Spinal cord (tissue), 10 donors: ENCODE measurements at places on chromosomes 2 and 18. TPM values are rescaled to one million over a fixed set of nuclear protein-coding genes. Genes with fewer than 3 reads are reported as not detected.

DNA sequence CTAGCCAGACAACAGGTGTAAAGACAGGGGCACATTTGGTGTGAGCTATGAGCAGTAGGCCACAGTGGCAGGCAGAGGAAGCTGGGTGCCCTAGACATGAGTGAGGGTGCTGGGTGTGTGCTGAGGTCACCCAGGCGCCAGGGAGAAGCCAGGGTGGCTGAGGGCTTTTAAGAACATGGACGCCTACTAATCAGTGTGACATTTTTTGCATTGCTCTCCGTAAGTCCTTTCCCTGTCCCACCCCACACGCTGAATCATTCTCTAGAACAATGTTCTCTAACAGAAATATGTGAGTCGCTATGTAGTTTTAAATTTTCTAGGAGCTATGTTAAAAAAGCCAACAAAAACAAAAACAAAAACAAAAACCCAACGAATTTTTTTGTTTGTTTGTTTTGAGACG is 204.5 kb upstream of the REV1 start:
- H3K4me1 ChIP-seq: peaks cover 6% of the 10 kb centered on the region
- no peak for DNase-seq
- H3K36me3 ChIP-seq: peaks cover 7% of the 10 kb centered on the region
- H3K4me3 ChIP-seq: no peak overlapping the region

- H3K4me1 ChIP-seq: peaks cover 10% of the 10 kb centered on the region
- H3K27me3 ChIP-seq: no peaks in the 10 kb centered on the region
- H3K4me3 ChIP-seq: no peak overlapping the region
- peak; percentile 59 for DNase-seq
- no peaks in the 10 kb centered on the region for H3K36me3 ChIP-seq
Observed at GRCh38 chr2:133506996-133507395, 61.3 kb downstream of the NCKAP5 start.

- no peaks in the 10 kb centered on the region for H3K36me3 ChIP-seq
- H3K27me3 ChIP-seq: no peaks in the 10 kb centered on the region
- no peak for DNase-seq
- H3K27ac ChIP-seq: no peak overlapping the region
Observed at GRCh38 chr2:211611061-211611518, 927.5 kb downstream of the ERBB4 start.

DNA sequence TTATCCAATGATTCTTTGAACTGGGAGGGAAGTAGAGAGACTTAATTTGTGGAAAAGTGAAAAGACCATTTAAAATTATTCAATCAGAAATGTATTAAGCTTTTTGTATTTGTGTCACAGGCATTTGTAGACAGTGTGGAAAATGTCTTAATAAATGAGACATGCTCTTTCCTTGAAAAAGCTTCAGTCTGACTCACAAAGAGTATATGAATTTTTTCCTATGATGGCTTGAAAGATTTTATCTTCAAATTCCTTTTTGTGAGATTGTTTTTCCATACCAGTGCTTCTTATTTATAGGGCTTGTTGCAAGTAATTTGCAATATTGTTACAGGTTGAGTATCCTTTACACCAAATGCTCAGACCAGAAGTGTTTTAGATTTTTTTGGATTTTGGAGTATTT is 39.5 kb downstream of the STON1 start:
- peaks cover 18% of the 10 kb centered on the region for H3K4me1 ChIP-seq
- H3K27me3 ChIP-seq: no peaks in the 10 kb centered on the region
- H3K27ac ChIP-seq: no peak overlapping the region
- DNase-seq: no peak
- no peaks in the 10 kb centered on the region for H3K36me3 ChIP-seq
- no peak overlapping the region for H3K4me3 ChIP-seq

DNA sequence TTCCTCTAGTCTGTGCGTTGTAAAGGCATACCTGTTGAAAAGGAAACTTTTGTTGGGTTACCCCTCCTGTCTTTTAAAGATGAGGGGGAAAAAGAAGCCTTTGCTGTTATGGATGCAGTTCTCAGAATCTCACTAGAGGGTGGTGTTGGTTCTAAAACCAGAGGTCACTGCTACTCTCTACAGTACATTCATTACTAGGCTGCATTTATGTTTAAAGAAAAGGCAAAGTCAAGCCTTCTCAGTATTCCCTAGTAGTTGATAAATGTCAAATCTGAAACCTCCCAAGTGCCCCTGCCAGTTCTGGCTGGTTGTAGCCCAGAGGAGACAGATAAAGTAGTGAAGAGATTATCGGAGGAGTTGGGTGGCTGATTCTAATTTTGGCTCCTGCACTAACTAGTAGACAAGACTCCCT is 1.4 kb upstream of the PLCL1 start:
- H3K4me1 ChIP-seq: peaks cover 8% of the 10 kb centered on the region
- no peak overlapping the region for H3K27ac ChIP-seq
- peak; percentile 87 for DNase-seq

DNA sequence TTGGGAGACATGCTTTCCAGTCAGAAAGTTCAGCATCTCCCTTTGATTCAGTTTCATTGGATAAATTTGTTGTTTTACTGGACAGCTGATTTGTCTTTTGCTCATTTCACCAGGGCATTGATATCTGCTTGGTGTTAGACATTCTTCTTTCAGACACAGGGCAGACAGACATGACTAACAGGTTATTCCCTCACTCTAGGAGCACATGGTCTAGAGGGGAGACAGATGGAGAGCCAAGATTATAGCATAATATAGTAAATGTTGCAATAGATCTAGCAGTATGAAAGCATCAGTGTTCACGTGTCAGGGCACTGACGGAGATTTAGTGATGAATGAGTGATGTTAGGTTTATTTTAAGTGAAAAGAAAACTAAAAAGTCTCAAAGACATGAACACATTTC is 187.0 kb upstream of the CYRIA start:
- no peaks in the 10 kb centered on the region for H3K36me3 ChIP-seq
- H3K4me1 ChIP-seq: no peaks in the 10 kb centered on the region
- no peak overlapping the region for H3K4me3 ChIP-seq
- no peak overlapping the region for H3K27ac ChIP-seq
- no peak for DNase-seq
- H3K27me3 ChIP-seq: no peaks in the 10 kb centered on the region

DNA sequence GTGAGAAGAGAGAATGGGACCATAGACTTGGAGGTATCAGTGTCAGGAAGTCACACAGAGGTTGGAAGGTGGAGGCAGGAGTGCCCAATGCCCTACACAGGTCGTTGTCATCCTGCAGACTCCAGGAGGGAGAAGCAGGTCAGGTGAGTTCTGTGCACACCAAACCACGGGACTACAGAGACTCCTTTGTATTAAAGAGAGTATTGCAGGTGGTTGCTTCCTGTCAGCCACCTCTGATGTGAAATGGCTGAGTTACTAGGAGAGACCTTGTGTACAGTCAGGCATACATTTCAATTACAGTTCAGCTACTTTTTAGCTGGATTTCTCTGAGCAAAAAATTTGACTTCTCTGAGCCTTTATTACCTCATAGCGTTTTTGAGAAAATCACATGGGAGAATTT is 51.6 kb downstream of the SPP2 start:
- no peak overlapping the region for H3K27ac ChIP-seq
- DNase-seq: no peak
- no peak overlapping the region for H3K4me3 ChIP-seq
- no peaks in the 10 kb centered on the region for H3K4me1 ChIP-seq
- H3K36me3 ChIP-seq: no peaks in the 10 kb centered on the region
- H3K27me3 ChIP-seq: no peaks in the 10 kb centered on the region

GRCh38 chr2:84940088-84940470 is 30.9 kb upstream of the KCMF1 start:
- H3K27me3 ChIP-seq: no peaks in the 10 kb centered on the region
- H3K4me1 ChIP-seq: no peaks in the 10 kb centered on the region
- no peak overlapping the region for H3K27ac ChIP-seq
- H3K4me3 ChIP-seq: no peak overlapping the region
- H3K36me3 ChIP-seq: no peaks in the 10 kb centered on the region
- DNase-seq: no peak

The ALPG gene
- total RNA-seq: not detected

The SEMA4F gene
- 7.3 TPM for total RNA-seq

The SLC16A14 gene
- total RNA-seq: 45.9 TPM

The MC2R gene
- not detected for total RNA-seq

The TMEM169 gene
- 7.7 TPM for total RNA-seq

The ZBTB7C gene
- 15.7 TPM for total RNA-seq

The IL36RN gene
- 0.11 TPM for total RNA-seq
